ENCODE measurements at places on chromosomes 3 and 15. TPM values are rescaled to one million over a fixed set of nuclear protein-coding genes. Genes with fewer than 3 reads are reported as not detected.
A peak's percentile ranks its signal among the peaks of the same experiment; 100 is the strongest.

ACKR2 gene
- polyA plus RNA-seq: 1.1 TPM

USF3 gene
- 3.9 TPM for polyA plus RNA-seq

THRB gene
- polyA plus RNA-seq: 4.8 TPM

VILL gene
- 18.0 TPM for polyA plus RNA-seq

UROC1 gene
- not detected for polyA plus RNA-seq

MESP2 gene
- polyA plus RNA-seq: 0.37 TPM

KCNMB3 gene
- 4.4 TPM for polyA plus RNA-seq

TGM5 gene
- polyA plus RNA-seq: 0.13 TPM

SLC22A13 gene
- not detected for polyA plus RNA-seq

CNTN3 gene
- 2.1 TPM for polyA plus RNA-seq

DNA sequence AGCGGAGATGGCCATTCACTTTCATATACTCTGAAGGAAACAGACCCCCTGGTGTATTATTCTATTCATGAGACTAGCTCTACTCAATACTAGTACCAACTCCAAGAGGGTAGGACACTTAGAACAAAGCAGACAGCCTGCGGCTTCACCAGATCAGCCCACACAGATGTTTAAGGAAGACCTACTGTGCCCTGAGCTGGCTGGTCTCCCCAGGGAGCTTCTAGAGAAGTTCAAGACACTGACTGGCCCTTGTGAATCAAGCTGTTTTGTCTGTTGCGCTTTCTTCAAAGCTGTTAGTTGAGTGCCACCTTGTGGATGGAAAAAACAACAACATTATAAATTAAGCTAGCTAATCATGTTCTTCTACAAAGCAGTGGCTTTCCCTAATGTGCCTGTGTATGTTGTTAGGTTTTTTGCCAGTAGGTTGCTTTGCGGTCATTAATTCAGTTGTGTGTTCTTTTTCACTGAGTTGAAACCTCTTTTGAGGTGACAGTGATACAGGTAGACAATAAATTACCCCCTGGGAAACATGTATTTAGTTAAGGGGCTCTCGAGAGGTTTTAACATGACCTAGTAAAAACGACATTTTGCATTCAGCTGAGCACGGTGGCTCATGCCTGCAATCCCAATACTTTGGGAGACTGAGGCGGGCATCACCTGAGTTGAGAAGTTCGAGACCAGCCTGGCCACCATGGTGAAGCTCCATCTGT is 64.2 kb upstream of the MYZAP start:
- peak; percentile 42 for DNase-seq

DNA sequence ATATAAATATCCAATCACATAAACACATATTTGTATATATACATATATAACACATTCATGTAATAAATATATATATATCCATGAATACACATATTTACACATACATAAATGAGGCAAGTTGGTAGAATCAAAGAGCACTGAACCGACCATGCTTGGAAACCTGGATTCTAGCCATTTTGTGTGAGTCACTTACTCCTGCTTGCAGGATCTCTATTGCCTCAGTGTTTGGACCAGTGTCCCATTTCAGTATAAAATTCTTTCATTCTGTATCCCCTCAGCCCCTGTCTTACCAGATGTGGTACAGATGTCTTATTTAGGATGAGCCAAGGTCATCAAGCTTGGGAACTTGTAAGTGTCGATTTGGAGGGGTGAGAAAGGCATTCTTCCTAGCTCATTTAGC is 391.4 kb upstream of the FRG2C start:
- no peak for DNase-seq

DNA sequence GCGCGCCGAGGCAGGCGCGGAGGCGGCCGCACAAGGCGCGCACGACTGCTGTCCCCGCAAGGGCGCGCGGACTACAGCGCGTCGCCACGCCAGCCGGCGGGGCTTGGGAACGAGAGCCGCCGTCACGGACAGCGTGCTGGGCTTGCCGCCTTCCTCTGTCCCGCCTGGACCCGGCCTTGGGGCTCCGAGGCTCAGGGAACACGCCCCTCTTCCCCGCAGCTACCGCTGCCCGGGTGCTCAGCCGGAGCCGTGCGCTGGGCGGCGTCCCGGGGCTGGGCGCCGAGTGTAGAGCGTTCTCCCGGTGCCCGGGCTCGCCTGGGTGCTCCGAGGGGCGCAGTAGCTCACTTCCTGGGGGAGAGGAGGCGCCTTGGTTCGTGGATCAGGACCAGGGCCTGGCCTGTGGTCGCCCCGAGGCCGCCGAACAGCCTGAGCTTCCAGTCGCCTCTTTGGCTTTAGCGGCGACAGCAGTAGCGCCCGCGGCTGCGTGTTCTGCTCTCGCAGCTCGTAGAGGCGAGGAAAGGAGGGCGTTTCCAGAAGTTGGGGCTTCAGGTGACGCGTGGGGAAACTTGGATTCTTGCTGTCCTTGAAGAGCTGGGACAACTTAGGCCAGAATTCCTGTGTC is 226.7 kb upstream of the C2CD4B start:
- peak; percentile 62 for DNase-seq

DNA sequence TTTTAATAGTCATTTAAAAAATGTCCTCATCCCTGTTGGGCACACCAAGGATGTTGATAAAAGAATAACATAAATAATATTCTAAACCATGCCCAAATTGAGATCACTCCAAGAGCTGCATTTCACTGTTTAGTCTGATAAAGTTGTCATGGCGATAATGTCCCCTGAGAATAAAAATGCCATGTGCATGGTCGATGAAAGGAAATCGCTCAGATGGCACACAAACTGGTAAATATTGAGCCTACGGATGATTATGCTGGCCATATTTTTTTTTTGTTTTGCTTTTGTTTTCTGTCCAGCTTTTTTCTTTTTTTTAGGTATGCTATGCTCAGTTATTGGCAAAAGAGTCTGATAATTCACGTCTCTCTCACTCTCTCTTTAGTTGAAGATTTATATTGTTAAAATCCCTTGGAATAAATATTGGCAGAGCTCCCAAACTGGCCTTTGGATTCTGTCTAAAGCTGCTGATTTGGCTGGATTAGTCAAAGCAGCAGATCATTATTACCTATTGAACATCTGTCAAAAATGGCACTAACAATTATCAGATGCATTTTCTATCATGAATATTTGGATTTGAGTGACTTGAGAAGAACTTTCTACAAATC is 643.8 kb downstream of the SQOR start:
- no peak for DNase-seq

DNA sequence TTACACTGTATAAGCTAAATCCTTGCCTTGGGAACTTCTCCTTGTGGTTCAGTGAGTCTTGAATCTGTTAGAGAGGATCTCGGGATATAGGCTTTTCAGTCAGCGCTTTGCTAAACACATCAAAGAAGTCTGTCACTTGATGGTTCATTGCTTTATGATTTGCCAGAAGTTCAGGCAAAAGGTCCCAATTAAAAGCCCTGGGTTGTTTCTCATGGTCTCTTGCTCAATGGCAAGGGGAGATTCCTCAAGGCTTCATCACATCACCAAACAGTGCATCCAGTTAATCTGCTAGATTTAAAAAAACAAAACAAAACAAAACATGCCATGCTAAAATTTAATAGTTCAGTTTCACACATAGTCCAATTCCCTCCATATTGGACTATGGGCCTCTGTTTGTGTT is 114.8 kb downstream of the FILIP1L start:
- no peak for DNase-seq

- DNase-seq: no peak
These were observed 246.8 kb downstream of the SLCO3A1 start for GRCh38 chr15:92100301-92100700.

DNA sequence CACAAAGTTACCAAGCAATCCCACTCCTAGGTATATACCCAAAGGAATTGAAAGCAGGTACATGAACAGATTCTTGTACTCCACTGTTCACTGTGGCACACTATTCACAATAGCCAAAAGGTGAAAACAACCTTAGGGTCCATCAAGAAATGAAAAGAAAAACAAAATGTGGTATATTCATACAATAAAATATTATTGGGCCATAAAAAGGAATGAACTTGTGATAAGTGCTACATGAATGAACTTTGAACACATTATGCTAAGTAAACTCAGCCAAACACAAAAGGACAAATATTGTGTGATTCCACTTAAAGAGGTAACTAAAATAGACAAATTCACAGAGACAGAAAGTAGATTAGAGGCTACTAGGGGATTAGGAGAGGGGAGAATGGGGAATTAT is 55.2 kb upstream of the IMPG2 start:
- no peak for DNase-seq

DNA sequence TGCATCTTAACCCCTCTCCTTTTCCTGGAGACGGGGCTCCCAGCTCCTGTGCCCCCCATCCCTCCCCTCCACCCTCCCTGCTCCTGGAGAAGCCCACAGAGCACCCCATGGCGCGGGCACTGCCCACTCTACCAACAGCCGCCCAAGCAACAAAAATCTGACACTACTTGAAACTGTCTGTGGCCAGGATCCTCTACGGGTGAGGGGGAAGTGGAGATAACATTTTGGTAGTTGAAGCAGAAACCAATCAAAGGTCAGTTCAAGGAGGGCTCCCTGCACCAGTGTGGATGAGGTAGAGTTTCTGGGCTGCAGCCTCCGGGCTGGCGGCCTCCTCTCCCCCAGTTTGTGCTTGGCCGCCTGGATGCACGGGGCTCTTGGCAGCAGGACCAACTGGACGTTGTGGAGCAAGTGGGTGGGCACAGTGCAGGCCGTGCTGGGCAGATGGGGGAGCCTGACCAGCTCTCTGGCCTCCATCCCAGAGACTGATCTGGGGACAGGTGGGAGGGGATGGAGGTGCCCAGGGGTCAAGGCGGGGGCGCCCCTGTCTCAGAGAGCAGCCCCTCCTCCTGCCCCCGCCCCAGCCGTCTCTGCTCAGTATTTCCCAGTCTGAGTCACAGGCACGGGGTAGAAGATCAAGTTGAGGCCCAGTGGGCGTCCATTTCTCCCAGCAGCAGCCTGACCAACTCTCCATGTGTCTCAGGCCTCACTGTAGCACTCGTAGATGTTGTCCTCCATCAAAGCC is 12.8 kb downstream of the H1-8 start:
- DNase-seq: no peak

DNA sequence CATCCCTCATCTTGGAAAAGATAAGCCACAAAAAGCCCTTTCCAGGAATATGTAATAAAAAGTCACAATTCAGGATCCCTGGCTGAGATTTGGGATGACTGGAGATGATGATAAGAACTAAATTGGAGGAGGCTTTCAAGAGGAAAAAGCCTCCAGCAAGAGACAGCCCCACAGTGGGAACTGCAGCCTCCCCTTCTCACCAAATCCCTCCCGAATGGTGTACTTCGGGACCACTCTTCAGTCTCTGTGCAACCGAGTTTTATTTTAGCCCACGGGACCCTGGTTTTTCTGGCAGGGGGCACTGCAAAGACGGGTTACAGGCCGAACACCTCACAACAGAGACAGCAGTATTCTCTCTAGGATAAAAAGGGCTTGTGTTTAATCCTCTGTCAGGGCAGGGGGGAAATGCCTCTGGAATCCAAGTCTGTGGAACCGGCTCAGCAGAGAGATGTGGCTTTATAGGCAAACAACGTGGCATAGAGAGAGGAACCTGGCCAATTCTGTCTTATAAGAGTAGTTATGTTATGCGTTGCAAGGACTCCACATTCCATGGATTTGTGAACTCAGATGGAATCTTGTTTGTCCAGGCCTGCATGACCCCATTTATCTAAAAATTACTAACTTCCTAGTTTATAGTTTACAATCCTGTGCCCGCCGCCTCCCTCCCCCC is 1.2 kb upstream of the LMCD1 start:
- no peak for DNase-seq

GRCh38 chr3:57659806-57660439 is 33.0 kb downstream of the DENND6A start:
- no peak for DNase-seq

DNA sequence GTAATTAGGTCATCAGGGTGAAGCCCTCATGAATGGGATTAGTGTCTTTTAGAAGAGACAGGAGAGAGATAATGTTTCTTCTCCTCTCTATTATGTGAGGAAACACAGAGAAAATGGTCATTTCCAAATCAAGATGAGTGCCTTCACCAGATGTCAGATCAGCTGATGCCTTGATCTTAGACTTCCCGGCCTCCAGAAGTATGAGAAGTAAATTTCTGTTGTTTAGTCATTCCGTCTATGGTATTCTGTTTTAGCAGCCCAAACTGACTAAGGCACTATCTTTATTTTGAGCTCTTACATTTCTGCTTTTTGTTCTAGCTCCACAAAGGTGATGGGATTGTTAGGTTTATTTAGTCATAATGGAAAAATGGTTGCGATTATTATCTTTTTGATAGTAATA is 273.2 kb upstream of the GADL1 start:
- DNase-seq: no peak

DNA sequence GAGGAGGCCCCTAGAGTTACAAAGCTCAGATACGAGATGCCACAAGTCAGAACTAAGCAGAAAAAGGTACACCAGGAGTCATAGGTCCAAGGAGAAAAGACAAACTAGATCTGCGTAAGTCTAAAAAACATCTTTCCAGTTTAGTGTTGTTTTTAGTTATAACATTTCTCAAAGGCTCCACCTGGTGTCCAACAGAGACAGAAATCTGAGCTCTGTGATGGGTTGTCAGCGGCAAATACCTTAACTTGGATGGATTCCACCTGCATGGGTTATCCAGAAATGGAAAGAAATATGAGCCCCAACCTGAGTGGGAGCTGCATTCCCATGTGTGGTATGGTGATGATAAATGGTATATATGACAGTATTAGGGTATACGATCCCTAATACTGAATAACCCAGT is 238.6 kb upstream of the CHRM5 start:
- DNase-seq: no peak

GRCh38 chr15:67164811-67165253 is 89.6 kb downstream of the AAGAB start:
- DNase-seq: no peak

DNA sequence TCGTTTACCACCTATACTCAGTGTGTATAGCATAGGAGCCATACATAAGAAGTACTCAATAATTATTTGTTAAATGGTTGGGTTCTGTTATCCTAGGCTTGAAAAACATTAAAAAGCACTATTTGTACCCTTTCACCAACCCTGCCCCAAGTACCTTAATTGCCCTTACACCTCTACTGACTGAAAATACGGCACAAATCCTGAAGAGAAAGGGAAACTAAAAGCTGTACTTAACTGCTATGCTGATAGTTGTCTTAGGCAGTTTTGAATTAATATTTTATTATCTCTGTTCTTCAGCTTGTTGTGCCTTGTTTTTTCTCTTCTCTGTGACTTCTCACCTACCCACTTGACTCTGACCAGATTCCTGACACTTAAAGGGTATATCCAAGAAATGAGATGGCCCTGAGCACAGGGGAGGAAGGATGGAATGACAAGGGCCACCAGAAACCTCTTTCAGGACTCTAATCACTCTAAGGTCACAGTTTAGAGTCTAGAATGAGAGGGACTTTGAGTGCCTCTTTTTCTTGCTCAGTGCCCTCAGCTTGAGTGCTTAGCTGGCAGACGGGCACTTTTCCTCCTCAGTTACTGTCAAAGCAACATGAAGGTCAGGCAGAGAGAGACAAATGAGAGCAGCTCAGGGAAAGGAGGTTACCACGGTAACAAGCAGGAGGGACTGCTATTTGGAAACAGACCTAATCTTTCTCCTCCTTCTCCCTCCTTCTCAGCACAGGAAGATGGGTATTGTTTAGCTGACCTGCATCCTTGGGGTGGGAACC is 136.5 kb downstream of the ZNF609 start:
- peak; percentile 89 for DNase-seq
